ENCODE measurements at places on chromosomes 16 and 17.
A peak's percentile ranks its signal among the peaks of the same experiment; 100 is the strongest.

DNA sequence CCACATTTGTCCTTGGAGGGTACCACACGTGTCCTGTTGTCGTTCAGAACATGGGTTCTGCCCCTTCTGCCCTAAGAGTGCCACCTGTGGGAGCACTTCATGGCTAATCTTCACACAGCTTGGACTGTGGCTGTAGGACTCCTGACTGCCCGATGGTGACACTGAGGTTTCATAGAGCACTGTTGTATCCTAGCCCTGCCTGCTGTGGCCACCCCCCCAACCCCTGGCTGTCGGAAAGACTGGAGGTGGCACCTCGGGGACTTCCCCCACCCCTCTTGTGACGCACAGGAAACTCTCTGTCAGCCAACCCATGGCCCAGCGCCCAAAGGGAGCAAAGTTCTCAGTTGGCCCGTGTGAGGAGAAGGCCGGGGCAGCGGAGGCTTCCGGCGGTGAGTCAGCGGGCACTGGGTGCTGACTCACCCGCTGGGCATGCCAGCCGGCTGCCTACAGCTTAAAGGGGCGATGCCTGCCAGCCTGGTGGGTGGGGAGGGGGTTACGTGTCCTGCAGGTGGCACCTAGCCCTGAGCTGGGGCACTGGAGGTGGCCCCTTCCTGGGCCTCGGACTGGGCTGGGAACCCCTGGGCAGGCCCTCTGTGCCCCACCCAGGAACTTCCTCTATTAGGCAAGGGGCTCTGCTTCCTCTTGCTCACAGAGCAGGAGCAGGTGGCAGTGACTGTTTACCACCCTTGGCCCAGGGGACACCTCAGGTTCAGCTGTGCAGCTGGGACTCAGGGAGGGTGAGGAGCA lies 3.4 kb downstream of the MAP2K3 start:
- peak; percentile 96 for DNase-seq

DNA sequence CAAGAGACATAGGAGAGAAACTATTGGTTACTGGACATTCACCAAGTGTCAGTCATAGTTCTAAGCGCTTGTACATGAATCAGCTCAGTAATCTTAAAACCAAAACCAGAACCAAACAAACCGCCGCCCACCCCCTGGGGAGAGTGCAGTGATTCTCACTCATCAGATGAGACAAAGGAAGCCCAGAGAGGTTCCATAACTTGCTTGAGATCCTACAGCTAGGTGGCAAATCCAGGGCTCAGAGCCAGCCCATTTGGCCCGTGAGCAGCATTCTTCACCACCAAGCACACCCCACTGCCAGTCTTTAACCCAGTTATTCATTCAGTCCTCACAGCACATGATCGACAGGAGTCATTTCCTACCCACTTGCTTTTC lies 37.2 kb upstream of the RGS9 start:
- DNase-seq: peak; percentile 55

- no peak for DNase-seq
These were observed 21.5 kb downstream of the PARN start for GRCh38 chr16:14608604-14609003.

GRCh38 chr17:47801176-47801765 lies 20.3 kb downstream of the OSBPL7 start:
- no peak for DNase-seq

- no peak for DNase-seq
These were observed 238.7 kb downstream of the HAPSTR1 start for GRCh38 chr16:9330095-9330494.

GRCh38 chr17:28946239-28946638 lies 5.1 kb downstream of the PHF12 start:
- DNase-seq: no peak

- no peak for DNase-seq
These were observed 1.1 kb upstream of the PLEKHG4 start for GRCh38 chr16:67277999-67278772.

GRCh38 chr17:82006468-82007227 lies 16.0 kb downstream of the CENPX start:
- no peak for DNase-seq

- no peak for DNase-seq
These were observed 43.4 kb downstream of the NEUROD2 start for GRCh38 chr17:39564211-39564848.

DNA sequence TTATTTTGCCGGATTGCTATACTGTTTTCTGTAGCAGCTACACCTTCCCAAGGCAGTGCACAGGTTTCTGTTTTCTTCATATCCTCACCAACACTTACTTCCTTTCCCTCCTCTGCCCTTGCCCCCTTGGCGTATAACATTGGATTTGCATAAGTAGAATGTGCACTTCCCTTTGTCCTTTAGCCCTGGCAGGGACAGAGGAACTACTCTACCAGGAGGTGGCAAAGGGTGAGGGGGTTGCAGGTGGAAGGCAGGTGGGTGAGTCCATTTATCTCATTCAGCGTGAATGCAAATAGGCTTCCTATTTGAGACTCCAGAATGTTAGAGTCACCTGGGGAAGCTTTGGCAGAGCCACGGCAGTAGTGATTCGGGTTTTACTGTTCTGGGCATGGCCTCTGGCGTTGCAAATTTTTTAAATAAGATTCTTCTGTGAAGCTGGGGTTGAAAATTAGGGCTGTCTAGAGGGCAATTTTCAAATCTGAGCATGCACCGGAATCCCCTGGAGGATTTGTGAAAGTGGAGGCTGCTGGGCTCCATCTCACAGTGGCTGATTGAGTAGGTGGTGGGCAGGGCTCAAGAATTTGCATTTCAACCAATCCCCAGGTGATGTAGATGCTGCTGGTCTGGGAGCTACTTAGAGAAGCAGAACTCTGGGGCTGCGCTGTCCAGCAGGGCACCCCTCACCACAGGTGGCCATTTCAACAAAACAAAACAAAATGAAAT lies 84.7 kb downstream of the PLCG2 start:
- DNase-seq: no peak

DNA sequence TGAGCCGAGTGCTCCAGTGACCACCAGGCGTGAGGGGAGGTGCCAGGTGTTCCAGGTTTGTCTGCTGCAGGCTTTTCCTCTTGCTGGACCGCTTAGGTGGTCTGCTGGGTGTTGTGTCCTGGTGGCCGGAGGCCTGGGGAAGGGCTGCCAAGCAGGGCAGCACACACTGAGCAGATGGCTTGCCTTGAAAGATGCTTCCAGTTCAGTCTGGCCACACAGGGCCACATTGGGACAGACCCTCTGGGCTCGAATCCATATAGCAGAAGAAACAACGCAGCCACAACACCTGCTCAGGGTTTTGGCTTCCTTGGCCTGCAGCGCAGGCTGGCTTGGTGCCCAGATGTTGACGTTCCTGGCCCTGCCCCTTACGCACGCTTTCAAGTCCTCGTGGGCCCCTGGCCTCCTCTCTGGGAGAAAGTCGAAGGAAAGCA lies 24.8 kb downstream of the GINS2 start:
- no peak for DNase-seq

GRCh38 chr16:29804020-29804419 lies 2.3 kb upstream of the MAZ start:
- DNase-seq: no peak

DNA sequence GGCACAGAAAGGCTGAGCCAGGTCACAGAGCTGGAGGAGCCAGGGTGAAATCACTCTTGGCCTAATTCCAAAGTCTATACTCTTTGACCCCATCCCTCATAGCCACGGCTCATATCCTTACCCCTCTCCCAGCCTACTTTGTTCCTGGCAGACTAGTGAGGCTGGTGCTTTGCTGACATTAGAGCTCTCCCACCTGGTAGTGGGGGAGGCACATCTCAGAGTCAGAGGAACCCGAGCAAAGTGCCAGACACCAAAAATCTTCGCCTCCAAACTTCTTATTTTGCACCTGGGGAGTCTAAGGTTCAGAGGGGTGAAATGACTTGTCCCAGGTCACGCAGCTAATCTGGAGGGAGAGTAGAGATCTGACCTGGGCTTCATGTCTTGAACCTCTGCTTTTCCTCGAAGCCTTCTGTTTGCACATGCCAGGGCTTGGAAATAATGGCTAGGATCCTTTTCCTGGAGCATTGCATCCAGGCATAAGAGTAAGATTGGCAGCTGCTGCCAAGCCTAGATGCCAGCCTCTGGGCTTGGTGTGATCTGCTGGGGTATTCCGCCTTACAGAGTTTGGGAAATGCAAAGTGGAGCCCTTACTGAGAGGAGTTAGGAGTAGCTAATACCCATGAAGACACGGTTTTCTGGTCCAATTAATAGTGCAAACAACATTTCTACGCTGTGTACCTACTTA lies 126.9 kb downstream of the SPACA3 start:
- no peak for DNase-seq

- DNase-seq: no peak
These were observed 65.5 kb downstream of the PIGL start for GRCh38 chr17:16282522-16282921.

GRCh38 chr16:11308493-11309283 lies 27.6 kb upstream of the PRM1 start:
- DNase-seq: no peak

DNA sequence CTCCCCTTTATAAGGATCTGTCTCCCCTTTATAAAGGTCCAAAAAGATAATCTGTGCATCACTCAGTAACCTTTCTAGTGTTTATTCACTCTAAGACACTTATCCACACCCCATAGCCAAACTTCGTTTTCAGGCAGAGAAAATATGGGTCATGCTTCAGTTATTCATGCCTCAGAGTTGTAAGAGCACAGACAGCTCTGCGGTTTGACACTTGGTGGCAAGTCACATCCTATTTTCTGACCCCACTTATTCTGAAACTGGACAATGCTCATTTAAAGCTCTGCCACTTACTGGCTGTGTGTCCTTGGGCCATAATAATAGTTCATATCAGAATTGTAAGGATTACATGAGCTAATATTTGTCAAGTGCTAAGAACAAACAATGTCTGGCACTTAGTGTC lies 2.0 kb upstream of the KRTAP2-1 start:
- no peak for DNase-seq

- no peak for DNase-seq
These were observed 279.0 kb downstream of the CPPED1 start for GRCh38 chr16:12524658-12525057.

DNA sequence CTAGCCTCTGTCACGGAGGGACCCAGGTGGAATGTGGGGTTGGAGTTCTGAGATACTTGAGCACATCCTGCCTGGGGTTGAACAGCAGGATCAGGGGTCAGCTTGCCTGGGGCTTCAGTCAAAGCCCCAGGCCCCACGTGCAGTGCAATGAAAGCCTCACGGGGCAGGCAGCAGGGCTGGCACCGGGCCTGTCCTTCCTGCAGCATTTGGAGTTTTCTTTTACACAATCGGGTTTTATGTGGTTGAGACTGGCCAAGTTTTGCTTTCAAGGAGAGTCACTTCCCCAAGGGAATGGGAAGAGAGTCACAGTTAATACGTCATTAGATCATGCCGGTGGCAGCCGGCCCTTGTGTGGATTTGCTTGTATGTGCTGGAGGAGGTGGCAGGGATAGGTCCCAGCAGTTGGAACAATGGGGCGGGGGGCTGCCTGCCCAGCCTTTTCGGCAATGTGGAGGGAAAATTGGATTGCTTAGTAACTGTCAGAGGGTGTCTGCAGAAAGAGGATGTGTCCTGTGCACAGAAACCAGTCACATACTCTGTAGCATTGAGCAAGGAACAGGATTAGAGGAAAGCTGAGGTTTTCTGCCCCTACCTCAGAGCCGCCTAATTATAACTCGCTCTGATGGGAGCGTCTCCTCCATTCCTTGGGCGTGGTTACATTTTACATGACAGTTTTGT lies 4.5 kb downstream of the RMI2 start:
- DNase-seq: no peak

DNA sequence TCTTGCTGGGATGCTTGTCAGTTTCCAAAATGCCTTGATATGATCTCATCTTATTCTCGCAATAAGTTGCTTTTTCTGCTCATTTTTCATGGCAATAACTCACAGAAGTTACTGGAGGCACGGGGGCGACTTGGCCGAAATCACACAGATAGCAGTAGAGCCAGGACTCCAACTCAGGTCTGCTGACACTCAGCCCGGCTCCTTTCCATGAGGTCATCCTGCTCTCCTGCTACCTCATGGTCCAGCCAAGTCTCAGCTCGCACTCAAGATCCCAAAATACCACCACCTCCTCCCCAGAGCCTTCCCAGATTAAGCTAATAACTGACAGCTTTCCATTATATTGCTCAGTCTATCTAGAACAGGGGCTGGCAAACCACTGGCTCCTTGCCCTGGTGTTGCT lies 269.5 kb downstream of the MAP2K4 start:
- no peak for DNase-seq

- no peak for DNase-seq
These were observed 1386.5 kb upstream of the CDH8 start for GRCh38 chr16:63422715-63423114.

DNA sequence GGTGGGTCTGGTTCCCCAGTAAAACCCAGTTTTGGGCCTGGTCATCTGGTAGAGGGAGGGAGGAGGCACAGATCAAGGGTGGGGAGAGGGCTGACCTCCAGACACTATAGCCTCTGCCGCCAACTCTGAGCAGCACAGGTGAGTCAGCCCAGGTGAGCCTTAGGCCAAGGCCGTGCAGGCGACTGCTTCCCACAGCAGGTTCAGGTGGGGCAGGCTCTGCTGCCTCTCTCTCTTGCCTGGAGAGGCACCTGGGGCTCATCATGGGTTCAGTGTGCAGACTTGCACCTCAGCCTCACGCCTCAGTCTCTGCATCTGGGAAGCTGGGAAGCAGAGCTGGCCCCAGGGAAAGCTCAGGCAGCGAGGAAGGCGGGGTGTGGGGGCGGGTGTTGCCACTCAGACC lies 37.8 kb upstream of the IL34 start:
- no peak for DNase-seq

GRCh38 chr17:46764709-46765401 lies 53.6 kb downstream of the WNT3 start:
- DNase-seq: no peak

GRCh38 chr16:53998024-53998810 lies 288.4 kb downstream of the IRX3 start:
- DNase-seq: no peak

DNA sequence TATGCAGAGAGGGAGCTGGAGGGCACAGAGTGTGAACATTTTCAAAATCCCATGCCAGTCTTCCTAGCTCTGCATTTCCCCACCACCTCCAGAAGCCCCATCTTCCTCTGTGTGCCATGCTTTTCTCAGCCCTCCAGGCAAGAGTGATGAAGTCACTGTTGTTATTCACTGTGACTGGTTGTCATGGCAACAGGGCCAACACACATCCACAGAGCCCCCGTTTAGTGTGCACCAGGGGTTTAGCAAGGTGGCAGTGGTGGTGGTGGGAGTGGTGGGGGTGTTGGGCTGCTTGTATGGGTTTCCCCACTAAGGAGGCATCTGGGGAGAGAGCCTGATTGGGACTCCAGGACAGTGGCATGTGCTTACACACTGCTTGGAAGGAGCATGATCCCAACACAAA lies 309.9 kb upstream of the ASIC2 start:
- DNase-seq: no peak

- DNase-seq: no peak
These were observed 5.6 kb downstream of the KIF1C start for GRCh38 chr17:5003214-5003867.

GRCh38 chr17:65359016-65359415 lies 202.4 kb downstream of the AXIN2 start:
- DNase-seq: no peak

GRCh38 chr16:24930440-24930839 lies 84.7 kb downstream of the SLC5A11 start:
- no peak for DNase-seq

GRCh38 chr17:40854175-40854814 lies 12.7 kb downstream of the KRT12 start:
- DNase-seq: no peak

- no peak for DNase-seq
These were observed 497.7 kb upstream of the CDH11 start for GRCh38 chr16:65619606-65620005.

- no peak for DNase-seq
These were observed 18.0 kb downstream of the PIEZO1 start for GRCh38 chr16:88766975-88767374.
